A549 treated with dexamethasone at 1 μM for 4 hours (cell line): ENCODE measurements at places on chromosomes 12 and 14. TPM values are rescaled to one million over a fixed set of nuclear protein-coding genes. Genes with fewer than 3 reads are reported as not detected.

Gene LBHD2
- 0.12 to 0.22 TPM (median 0.20 TPM) in 3 of 5 replicates, not detected in the others for total RNA-seq

Gene ST8SIA1
- 0.09 TPM in 1 of 5 replicates, not detected in the others for total RNA-seq

Gene COL2A1
- 0.06 to 0.18 TPM (median 0.11 TPM) in 5 replicates for total RNA-seq

Gene CEBPE
- not detected in 5 replicates for total RNA-seq

Gene RPL10L
- not detected in 5 replicates for total RNA-seq

Gene RILPL2
- 1.5 to 1.6 TPM (median 1.5 TPM) in 5 replicates for total RNA-seq

Gene HIF1A
- 159 to 244 TPM (median 215 TPM) in 5 replicates for total RNA-seq

Gene DBX2
- total RNA-seq = not detected in 5 replicates

Gene GALNT8
- 0.02 TPM in 1 of 5 replicates, not detected in the others for total RNA-seq

Gene WIF1
- total RNA-seq = not detected in 5 replicates

Gene EMP1
- 163 to 216 TPM (median 208 TPM) in 5 replicates for total RNA-seq

Gene C1QL4
- 5.1 to 7.5 TPM (median 6.3 TPM) in 5 replicates for total RNA-seq

Gene PRPH
- 1.2 to 2.2 TPM (median 1.6 TPM) in 5 replicates for total RNA-seq

Gene VASH1
- 2.8 to 4.3 TPM (median 4.1 TPM) in 5 replicates for total RNA-seq

Gene FOXG1
- total RNA-seq = 0.15 to 0.25 TPM (median 0.23 TPM) in 5 replicates

Gene SIX4
- 1.7 to 3.1 TPM (median 2.8 TPM) in 5 replicates for total RNA-seq

Gene NPFF
- total RNA-seq = not detected in 5 replicates

Gene SMIM41
- not detected in 5 replicates for total RNA-seq

Gene OVCH1
- not detected in 5 replicates for total RNA-seq

Gene TWF1
- 60.3 to 93.5 TPM (median 81.7 TPM) in 5 replicates for total RNA-seq

Gene PLEKHG3
- 13.6 to 26.7 TPM (median 22.2 TPM) in 5 replicates for total RNA-seq

Gene RPS26
- total RNA-seq = 569 to 686 TPM (median 600 TPM) in 5 replicates
